ENCODE measurements at places on chromosomes 16 and 17.

DNA sequence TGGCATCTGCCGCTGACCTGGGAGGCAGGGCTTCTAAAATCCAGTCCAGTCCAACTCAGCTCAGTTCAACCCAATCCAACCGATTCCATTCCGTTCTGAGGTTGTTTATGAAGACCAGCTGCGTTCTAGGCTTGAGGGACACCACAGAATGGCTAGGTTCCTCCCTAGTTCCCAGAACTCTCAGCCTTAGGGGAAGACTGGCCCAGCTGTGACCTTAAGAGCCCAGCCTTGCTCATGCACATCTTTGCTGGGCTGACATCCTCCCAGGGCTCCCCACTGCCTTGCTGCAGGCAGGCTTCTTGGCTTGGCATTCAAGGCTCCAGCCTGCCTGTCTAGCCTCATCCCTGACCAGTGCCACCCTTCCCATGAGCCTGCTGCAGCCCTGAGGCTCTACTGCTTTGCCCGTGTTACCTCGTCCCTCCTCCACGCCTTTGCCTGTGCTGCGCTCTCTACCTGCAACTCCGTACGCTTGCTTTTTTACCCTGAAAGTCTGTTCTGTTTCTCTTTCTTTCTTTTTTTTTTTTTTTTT lies 7.9 kb downstream of the SLC12A3 start:
- no peak for DNase-seq

DNA sequence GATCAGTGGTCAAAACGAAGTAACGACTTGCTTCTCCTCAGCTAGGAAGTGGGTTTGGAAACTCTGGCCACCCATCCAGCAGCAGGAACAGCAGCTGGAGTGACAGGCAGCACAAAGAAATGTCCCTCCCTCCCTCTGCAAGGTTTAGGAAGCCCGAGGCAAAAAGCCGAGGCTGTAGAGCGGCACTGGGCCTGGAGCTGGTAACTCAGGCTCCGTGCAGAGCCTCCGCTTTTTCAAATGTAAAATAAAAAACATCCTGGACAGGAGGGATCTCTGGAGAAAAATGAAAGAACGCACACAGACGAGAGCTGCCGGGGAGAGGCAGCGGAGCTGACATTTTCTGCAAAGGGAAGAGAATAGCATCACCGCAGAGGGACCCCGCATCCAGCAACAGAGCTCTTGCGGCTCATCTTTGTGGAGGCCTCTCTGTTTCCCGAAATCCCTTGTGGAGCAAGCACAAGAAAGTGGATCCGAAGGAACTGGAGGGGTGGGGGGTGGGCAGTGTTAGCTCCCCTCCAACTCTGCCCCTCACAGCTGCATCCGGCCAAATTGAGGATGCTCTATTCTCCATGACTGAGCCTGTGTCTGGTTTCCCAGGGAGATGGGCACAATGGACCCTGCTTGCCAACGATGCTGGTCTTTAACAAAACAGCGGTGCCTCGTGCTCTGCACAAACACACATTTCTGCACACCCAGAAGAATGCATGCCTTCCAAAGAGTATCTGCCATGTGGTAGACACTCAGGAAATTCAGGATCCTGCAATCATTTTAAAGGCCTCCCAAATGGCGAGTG lies 335.5 kb upstream of the ZFHX3 start:
- DNase-seq = no peak

GRCh38 chr17:79395066-79395465 lies 215.8 kb downstream of the RBFOX3 start:
- DNase-seq = no peak

- no peak for DNase-seq
Observed at GRCh38 chr17:73331060-73331459, 19.3 kb upstream of the CDC42EP4 start.

DNA sequence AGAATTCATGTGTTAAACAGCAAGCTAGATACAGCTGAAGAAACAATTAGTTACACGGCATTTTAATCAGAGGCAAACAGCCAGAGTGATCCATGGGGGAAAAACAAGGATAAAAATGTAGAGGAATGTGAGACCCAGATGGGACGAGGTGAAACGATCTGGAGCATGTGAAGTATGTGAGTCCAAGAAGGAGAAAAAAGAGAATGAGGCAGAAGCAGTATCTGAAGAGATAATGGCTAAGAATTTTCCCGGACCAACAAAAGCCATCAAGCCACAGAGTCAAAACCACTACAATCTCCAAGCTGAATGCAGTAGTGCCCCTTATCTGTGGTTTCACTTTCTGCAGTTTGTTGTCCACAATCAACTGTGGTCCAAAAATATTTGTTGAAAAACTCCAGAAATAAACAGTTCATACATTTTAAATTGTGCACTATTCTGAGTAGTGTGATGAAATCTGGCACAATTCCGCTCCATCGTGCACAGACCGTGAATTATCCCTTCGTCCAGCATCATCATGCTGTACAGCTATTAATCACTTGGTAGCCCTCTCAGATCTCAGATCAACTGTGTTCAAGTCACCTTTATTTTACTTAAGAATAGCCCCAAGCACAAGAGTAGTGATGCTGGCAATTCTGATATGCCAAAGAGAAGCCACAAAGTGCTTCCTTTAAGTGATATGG lies 18.8 kb downstream of the MYH10 start:
- DNase-seq = no peak

DNA sequence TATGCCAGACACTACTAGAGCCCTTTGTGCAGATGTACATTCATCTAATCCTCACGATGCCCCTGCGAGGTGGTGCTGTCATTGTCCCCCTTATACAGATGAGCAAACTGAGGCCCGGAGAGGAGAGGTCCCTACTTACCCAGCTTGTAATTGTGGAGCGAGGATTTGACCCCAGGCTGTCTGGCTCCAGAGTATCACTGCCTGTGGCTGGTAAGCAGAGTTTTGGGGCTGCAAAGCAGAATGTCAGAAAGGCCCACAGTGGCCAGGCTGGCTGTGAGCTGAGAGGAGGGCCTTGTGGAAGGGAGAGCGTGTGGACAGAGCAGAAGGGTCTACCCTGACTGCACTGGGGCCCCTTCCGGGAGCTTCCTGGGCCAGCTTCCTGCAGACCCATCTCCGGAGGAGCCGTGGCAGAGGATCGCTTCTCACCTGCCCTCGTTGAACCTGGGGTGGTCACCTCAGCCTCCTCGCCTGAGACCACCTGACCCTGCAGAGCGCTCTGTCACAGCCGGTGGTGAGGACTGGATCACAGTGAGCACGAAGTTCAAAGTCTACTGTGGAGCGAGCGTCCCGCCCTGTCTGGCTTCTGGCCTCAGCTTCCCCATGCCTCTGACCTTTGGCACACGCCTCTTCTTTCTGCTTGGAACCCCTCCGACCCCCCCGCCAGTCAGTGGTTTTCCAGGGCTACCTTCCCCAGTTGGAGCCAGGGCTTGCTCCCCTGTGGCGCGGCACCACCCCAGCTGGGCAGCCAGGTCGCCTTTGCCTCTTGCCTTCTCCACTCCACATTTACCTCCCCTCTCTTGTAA lies 12.1 kb downstream of the CMIP start:
- DNase-seq = no peak

DNA sequence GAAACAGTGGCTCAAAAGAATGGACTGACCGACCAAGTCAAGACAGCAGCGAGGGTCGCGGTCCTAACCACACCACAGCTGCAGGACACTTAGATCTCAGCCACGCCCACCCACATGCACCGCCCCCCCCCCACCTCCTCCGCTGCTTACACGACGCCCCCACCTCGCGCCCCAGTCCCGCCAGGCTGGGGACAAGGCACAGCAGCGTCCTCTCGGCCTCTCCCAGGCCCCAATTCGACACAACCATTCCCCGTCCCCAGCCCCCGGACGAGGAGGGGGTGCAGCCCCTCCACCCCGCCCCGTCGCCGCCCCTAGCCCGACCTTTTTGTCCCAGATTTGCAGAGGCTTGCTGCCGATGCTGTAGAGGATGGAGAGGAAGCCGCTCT lies 477 bp downstream of the CFAP20 start:
- DNase-seq = peak; percentile 13

Measured in activated CD4-positive, alpha-beta T cell treated with anti-CD3 and anti-CD28 coated beads, Interleukin-10, Interleukin-2, amounts not matched to agents 100 ng/mL and 50 ng/mL, durations not matched to agents 16 hours and 8 hours (primary cell).